Activated CD8-positive, alpha-beta memory T cell treated with anti-CD3 and anti-CD28 coated beads for 4 hours (primary cell): ENCODE measurements at places on chromosomes 5 and 9.

DNA sequence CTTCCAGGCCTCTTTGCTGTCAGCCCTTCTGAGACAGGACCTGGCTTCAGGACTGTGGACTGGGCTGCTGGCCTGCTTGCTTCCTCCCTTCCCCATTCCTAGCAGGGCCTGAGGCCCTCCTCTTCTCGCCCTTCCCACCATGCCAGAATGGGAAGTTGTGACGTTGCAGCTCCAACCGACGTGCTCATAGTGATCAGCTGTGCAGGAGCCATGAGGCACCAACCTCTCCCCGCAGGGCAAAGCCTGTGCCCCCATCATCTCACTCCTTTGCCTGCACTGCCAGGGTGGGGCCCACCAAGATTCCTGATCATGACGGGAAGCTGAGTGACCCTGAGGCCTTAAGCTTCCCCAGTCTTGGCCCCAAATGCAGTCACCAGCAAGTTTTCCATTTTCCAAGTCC, 45.1 kb upstream of the GARNL3 start:
- DNase-seq: no peak

DNA sequence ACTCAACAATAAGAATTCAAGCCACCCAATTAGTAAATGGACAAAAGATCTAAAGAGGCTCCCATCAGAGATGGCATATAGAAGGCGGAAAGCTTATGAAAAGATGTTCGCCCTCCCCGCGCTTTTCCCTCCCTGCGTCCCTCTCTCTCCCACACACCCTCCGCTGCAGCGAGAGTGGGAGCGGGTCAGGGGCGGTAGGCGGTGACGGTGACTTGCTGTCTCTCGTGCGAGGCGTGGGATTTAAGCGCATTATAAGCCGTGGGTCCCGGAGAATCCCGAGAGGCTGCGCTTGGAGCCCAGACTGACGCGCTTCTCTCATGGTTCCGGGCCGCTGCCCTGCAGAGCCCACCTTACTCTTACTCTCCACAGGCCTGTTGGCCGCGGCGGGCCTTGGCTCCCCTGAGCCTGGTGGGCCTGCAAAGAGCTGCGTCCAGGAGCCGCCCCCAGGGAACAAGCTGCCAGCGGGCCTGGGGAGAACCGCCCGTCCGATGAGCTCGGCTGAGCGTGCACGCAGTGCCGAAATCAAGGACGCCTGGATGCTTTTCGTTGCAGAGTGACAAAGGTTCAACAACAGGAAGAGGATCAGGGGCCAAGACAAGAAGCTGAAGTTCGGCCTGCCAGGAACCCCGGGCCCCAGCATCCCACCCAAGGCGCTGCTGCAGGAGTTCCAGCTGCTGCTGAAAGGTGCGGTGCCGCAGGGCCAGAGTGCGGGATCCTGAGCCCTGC, 42.6 kb upstream of the BICD2 start:
- no peak for DNase-seq

DNA sequence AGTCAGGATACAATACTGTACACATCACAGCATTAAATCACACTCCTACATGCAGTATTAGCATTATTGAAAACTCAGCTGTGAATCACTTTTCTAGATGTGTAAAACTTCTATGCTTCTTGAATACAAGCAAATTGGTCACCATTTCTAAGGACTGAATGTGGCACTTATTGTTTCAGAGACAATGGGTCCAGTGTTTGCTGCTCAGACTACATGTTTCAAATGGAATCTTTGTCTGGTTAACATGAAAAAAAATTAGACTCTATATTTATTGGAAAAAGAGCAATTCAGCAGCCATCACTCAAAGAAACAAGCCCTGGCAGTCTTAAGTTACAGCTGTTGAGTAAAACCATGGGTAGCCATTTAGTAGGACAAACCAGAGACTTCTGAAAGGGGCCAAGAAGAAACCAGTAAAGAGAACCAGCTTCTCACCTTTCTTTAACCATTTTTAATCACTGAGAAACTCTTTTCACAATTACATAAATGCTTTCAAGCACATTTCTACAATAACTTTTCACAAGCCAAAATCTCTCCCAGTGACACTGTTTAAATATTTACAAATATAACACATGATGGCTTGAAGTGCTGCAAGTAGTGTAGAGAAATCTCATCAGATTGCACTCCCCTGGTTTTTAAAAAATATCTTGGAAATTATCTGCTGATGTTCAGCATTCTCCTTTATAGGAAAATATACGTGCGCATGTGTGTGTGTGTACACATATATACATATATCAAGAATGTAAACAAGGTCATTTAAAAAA, 35.2 kb downstream of the OR2K2 start:
- DNase-seq: no peak

- no peak for DNase-seq
Measured at GRCh38 chr9:72139226-72139625, 10.0 kb upstream of the GDA start.

- no peak for DNase-seq
Measured at GRCh38 chr9:93994545-93994944, 39.4 kb upstream of the BARX1 start.

DNA sequence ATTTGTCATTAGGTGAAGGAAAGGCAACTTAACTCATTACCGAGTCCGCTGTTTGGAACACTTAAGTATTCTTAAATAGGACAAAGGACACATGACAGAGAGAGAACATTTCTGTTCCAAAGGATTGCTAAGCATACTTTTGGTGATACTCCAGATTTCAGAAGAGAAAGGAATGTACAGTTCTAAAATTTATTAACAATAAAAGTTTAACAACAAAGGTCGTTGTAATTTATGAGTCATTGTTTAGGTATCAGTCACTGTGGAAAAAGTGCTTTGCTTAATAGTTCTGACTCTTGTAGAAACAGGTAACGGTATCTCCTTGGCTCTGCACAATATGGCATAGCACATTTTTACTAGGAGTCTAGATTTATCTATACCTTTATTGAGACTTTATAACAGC, 36.3 kb upstream of the PAM start:
- no peak for DNase-seq

DNA sequence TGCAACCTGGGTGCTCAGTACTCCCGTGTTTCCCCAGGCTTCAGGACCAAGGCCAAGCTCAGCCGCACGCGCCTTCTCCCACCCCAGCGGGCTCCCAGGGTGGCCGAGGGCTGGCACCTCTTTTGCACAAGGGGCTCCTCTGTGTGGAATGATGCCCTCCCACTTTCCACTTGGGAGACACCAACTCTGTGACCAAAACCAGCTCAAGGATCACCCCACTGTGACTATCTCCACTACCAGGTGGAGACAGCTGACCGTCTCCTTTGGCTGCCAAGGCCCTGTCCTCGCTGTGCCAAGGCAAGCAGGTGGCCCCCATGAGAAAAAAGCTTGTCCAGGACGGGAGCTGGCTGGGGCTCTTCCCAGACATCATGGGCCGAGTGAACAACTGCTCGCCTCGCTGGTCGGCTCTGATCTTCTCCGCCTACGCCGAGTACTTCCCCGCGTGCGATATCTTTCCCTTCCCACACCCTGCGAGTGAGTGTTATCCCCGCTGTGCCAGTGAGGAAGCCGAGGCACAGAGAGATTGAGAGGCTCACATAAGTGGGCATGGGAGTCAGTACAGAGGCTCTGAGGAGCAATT, 132.8 kb downstream of the ZNF354C start:
- no peak for DNase-seq

- DNase-seq: no peak
Measured at GRCh38 chr9:131720330-131720729, 19.5 kb downstream of the RAPGEF1 start.

- DNase-seq: no peak
Measured at GRCh38 chr5:173287086-173287485, 41.1 kb downstream of the STC2 start.

DNA sequence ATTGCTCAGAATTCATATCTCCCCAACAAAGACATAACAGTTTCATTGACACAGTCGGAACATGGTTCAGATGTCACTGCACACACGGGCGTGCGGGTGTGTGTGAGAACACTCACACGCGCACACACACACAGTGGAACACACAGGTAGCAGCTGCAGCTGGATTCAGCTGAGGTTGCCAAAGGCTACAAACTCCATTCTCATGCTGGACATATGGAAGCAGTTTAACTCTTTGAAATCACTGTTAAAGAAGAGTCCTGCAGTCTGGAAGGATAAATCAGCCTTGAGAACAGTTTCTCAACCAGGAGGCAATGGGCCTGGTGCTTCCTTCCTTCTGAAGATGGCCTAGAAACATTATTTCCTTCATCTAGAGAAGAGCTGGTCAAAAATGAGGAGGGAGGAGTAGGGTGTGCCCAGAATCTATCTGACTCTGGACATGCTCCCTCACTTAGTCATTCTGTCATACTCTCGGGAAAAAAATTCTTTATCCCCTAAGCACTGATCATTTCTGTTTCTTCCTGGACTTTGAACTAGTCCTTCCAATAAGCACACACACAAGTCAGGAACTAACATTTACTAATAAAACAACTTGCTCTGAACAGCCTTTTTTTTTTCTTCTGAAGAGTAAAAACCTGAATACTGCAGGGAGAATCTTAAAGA, 160.6 kb downstream of the ZDHHC21 start:
- DNase-seq: no peak

- DNase-seq: no peak
Measured at GRCh38 chr5:3330442-3330841, 265.2 kb upstream of the IRX1 start.

DNA sequence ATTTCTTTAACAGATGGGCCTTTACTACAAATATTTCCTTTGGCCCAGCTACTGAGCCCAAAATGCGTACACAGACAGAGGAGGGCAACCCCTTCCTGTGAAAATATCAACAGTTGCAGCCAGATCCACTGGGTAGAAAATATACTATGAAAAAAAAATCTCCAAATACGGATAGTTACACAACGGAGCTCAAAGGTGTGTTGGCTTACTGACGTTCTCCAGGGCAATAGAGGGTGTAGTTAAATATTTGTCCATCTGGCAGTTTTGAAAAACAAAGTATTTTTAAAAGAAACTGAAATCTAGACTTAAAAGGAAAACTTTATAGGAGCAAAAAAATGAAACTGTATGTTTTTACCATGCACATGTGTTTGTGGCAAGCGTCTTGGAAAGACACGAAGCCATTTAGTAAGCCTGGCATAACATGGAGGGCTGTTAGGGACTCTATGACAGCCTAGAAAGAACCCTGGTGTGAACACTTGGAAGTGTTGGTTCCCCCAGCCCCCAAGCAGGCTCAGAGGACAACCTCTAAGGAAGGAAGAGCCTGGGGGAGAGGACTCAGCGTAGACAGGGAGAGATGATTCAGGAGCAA, 157.8 kb upstream of the TRPM3 start:
- no peak for DNase-seq

GRCh38 chr9:94164806-94165549, 80.7 kb downstream of the PTPDC1 start:
- no peak for DNase-seq

- no peak for DNase-seq
Measured at GRCh38 chr9:104658496-104659195, 35.7 kb upstream of the OR13D1 start.

DNA sequence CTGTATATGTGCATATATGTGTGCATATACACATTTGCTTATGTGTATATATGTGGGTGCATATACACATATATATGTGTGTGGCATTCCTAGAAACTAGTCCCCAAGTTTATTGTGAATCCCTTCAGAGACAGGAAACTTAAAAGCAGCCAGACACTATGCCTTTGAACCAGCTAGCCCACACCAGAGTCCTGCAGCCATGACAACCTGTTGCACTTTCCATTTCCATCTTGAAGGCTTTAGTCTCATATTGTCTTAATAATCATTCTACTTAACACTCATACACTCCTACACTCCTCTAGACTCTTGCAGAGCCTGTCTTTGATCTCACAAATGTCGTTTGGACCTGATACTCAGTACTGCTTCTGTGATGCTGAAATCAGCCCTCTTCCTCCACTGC, 34.8 kb upstream of the CDH6 start:
- DNase-seq: no peak

DNA sequence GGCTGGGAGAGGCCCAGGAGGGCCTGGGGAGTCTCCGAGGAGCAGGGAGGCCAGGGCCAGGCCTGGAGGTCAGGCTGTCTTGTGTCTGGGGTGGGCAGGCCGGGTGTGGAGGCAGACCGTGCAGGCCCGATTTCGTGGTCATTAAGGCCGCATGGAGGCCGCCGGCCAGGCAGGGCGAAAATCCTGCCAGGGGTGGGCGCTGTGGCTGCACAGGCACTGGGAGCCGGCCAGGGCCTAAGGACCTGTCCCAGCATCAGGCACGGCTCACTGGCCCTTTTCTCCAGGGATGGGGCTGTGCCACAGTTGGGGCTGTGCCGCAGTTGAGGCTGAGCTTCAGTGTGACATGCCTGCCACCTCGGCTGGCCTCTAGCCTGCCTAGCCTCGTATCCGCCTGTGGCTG, 35.9 kb downstream of the ASS1 start:
- no peak for DNase-seq

DNA sequence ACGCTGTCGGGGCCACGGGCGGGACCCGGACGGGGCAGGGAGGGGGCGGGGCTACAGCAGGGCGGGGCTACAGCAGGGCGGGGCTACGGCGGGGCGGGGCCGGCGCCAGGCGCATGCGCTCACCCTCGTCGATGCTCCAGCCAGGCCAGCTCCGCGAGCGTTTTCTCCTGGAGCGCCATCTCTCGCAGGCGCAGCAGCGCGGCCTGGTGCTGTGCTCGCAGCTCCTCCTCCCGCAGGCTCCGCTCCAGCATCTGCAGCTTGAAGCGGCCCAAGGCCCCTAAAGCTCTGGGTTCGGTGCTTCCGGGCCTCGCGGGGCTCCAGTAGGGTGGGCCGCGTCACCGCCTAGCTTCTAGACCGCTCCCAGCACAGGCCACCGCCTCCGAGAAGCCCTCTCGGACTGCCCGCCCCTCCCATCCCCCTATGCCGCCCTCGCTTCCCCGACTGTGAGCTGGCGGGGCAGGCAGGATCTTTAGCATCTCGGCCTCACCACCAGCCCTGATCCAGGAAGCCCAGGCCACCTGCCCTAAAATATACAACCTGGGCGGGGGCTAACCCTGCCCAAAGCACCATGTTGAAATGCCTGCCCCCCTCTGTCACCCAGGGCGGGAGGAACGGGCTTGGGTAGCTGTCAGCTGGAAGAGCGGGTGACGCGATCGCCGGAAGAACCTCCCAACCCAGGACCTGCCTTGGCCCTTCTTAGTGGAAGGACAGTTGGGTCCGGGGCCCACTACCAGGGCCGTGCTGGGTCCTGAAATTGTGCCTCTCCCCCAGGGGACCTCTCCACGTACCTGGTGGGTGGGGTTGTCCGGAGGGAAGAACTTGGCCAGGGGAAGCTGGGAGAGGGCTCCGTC, 21.9 kb upstream of the QSOX2 start:
- peak; percentile 76 for DNase-seq

- no peak for DNase-seq
Measured at GRCh38 chr9:1028501-1029190, 21.5 kb upstream of the DMRT2 start.
